ENCODE measurements at places on chromosomes 1 and 21.

DNA sequence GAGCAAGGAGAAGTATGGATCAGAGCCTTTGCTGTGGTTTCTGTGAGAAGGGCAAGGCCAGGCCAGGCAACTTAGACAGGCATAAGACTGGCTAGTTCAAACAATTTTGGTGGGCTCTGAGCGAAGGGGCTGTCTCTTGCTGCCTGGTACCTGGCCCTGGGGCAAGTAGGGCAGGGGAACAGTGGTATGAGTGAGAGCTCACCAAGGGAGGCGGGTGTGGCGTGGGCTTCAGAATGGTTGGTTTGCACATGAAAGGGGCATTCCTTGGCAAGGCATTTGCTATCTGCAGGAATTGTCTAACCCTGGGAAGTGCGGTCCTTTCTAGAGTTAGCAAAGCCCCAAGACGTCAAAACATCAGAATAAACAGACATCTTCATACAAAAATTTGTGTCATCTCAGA lies 210.5 kb downstream of the CAMTA1 start:
- no peak for DNase-seq

GRCh38 chr1:235893840-235894239 lies 27.1 kb upstream of the LYST start:
- no peak for DNase-seq

GRCh38 chr1:236845830-236846229 lies 50.7 kb downstream of the MTR start:
- no peak for DNase-seq

GRCh38 chr21:31576428-31576827 lies 83.1 kb upstream of the SOD1 start:
- DNase-seq = no peak

DNA sequence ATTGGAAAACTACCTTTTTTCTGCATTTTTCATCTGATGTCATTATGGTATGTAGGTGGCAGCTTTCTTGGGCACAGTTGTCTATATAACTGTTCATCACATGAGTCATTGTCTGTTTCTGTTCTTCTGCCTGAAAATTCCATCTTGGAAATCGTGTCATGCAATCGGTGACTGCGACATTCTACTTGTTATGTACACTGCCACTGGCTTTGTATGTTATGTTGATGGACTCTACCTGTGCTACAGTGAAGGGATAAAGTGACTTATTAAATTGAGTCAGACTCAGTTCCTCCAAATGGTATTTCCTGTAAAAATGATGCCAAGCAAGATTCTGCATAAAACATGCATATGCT lies 8.6 kb downstream of the SMAP2 start:
- DNase-seq = peak; percentile 30

GRCh38 chr1:156076609-156077429 lies 5.4 kb downstream of the MEX3A start:
- DNase-seq = no peak

DNA sequence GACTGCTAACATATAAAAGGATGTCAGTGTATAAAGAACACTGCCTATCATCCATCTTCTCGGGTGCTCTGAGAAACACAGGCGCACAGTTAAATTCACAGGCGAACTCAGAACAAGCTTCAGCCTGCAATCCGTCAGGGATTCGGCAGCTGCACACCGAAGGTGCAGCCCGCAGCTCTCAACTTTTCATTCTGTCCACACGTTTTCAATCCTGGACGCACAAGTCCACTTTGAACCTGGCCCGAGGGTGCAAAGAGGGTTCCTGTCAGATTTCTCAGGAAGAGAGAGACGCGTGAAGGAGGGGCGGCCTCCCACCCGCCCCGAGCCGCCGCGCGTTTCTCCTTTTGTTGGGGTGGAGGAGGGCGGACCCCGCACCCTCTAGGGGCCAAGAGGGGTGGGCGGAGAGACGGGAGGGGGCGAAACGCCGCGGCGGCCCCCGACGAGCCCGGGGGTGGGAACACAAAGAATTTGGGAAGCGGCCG lies 724 bp downstream of the DOCK7 start:
- peak; percentile 10 for DNase-seq

- DNase-seq = no peak
These were observed 562 bp downstream of the SYTL1 start for GRCh38 chr1:27342391-27342777.

DNA sequence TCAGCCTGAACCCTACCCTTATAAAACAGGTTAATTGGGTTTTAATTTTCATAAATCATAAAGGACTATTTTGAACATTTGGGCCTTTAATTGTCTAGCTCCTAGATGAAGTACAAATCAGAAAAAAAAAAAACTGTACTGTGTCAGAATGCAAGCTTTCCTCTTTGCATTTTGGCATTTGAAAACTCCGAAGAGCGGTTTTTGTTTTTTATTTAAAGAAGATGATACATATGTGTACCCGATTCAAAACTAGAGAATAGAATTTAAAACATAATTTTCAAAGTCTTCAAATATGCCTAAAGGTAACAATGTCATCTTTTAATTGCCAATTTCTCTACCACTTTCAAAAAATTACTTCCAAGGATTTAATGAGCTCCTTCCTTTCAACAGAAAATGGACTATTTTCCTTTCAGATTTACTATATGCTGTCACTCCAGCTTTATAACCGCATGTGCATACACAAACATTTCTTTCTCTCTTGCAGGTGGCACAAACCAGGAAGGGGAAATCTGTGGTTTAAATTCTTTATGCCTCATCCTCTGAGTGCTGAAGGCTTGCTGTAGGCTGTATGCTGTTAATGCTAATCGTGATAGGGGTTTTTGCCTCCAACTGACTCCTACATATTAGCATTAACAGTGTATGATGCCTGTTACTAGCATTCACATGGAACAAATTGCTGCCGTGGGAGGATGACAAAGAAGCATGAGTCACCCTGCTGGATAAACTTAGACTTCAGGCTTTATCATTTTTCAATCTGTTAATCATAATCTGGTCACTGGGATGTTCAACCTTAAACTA lies 33.7 kb downstream of the MRPL39 start:
- peak; percentile 77 for DNase-seq

DNA sequence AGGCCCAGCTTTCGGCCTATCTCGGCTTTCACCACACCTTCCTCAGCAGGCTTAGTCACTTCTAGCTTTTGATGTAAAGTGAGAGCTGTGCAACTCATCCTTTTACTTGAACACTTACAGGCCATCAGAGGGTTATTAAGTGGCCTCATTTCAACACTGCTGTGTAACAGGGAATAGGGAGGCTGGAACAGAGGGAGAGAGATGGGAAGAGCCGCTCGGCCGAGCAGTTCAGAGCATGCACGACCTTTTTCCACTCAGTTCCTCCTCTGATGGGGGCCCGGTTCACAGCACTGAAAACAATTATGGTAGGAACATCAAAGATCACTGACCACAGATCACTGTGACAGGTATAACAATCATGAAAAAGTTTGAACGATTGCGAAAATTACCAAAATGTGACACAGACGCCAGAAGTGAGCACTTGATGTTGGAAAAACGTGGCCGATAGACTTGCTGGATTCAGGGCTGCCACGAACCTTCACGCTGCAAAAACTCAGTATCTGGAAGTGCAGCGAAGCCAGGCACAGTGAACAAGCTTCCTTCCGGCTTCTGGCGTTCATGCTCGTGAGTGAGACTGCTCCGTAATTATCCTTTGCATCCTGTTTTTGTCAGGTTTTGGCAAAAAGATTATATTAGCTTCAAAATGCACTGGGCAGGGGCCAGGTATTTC lies 28.6 kb downstream of the AGPAT3 start:
- DNase-seq = no peak

DNA sequence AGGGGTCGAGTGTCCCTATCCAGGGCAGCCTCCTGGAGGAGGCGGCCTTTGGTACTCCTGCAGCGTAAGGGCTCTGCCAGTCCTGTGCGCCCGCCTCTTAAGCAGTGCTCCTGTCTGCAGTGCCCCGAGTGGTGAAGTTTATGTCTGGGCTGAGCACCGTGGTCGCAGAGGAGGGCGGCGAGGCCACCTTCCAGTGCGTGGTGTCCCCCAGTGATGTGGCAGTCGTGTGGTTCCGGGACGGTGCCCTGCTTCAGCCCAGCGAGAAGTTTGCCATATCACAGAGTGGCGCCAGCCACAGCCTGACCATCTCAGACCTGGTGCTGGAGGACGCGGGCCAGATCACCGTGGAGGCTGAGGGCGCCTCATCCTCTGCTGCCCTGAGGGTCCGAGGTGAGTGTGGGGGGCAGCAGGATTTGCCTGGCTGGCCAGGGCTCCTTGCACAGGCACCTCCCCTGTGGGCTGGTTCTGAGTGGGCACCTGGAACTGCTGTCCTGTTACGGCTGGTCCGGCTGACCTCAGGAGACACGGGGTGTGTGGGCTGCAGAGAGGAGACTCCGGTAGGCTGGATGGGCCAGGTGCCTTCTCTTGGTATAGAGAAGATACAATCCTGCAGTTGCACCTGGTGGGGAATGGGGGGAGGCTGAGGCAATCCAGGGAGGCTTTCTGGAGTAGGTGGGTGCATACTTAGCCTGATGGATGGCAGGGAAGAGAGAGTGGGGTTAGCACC lies 66.8 kb downstream of the OBSCN start:
- DNase-seq = no peak

DNA sequence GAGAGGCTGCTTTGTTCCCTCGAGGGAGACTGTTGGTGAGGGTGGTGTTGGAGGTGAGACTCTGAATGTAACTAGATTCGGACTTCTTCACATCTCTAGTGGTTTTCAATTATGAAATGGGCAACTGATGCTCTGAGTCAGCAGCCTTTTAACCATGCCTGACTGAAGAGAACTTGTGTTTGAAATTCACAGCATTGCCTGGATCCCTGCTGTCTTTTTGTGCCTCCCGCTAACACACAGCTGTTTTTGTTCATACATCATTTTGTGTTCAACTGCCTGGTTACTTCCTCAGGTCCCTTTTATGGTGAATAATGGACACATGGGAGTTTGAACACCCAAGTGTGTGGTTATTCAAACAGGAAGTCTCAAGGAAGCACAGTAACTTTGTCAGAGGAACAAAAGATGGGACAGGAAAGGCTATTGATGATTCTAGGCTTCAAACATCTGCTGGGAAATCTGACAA lies 16.8 kb downstream of the LAMC1 start:
- no peak for DNase-seq

GRCh38 chr1:103170609-103171008 lies 62.3 kb upstream of the COL11A1 start:
- no peak for DNase-seq

DNA sequence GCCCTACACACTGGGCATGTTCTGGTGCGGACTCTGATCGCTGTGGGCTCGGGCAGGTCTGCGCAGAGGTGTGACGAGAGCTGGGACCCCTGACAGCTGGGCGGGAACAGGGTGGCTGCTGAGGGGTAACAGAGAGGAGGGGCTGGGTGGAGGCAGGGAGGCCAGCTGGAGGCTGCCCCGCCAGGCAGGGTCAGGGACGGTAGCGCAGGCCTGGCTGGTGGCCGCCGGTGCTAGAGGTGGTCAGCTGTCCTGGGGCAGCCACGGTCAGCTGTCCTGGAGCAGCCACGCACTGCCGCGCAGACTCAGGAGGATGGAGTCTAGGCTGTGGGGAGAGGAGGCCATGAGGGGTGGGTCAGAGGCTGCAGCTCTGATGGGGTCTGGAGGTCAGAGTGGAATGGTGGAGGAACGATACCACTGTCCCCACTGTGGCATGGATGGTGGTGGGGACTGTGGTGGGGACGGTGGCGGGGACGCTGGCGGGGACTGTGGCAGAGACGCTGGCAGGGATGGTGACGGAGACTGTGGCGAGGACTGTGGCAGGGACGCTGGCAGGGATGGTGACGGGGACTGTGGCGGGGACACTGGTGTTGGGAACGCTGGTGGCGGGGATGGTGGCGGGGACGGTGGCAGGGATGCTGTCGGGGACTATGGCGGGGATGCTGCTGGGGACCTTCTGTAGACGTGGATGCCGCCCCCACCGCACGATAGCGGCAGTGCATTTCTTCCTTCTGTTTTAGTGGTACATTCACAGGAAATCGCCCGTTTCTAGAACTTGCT lies 21.3 kb upstream of the LRRC3 start:
- DNase-seq = no peak

Data from activated CD4-positive, alpha-beta T cell treated with anti-CD3 and anti-CD28 coated beads for 4 hours (primary cell).